Mesenteric fat pad (tissue), 1 donor: ENCODE measurements at places on chromosomes 2 and 18. TPM values are rescaled to one million over a fixed set of nuclear protein-coding genes. Genes with fewer than 3 reads are reported as not detected.

The ERBB4 gene
- total RNA-seq = 0.45 TPM

The ACTR3 gene
- total RNA-seq = 181 TPM

The MRPL53 gene
- total RNA-seq = 102 TPM

The NTSR2 gene
- total RNA-seq = not detected

GRCh38 chr2:157444641-157445040 lies 752 bp upstream of the CYTIP start:
- no peak for DNase-seq

GRCh38 chr2:59413751-59414570 lies 1139.5 kb downstream of the BCL11A start:
- no peak for DNase-seq

DNA sequence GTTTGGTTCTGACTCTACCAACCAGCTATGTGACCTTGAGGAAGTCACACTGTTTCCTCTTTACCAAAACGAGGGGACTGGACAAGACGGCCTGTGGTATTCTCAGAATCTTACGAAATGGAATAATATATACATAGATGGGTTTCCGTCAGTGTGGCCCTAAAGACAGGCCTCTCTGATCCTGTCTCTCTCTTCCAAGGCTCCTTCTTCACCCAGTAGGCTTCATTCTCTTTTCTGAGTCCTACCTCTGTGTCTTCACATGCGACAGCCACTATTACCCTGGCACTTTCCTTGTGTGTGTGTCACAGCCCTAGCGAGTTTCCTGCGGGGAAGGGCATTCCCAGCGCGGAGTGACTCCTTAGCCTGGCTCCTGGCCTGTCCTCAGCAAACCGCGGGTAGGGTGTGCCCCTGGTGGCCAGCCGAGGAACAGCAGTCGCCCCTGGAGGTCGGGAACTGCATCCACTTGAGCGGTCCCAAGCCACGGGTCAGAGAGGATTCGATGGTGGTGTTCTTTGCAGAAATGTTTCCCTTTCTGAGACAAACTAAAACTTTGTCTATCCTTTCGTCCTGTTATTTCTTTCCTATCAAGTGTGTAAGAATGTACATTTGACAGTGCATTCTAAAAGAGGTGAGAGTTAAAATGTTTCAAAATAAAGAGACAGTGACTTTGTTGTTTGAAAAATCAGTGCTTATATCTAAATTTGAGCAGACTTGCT lies 63.3 kb downstream of the RAB31 start:
- DNase-seq = no peak

GRCh38 chr2:88606371-88607030 lies 20.8 kb downstream of the EIF2AK3 start:
- DNase-seq = no peak

DNA sequence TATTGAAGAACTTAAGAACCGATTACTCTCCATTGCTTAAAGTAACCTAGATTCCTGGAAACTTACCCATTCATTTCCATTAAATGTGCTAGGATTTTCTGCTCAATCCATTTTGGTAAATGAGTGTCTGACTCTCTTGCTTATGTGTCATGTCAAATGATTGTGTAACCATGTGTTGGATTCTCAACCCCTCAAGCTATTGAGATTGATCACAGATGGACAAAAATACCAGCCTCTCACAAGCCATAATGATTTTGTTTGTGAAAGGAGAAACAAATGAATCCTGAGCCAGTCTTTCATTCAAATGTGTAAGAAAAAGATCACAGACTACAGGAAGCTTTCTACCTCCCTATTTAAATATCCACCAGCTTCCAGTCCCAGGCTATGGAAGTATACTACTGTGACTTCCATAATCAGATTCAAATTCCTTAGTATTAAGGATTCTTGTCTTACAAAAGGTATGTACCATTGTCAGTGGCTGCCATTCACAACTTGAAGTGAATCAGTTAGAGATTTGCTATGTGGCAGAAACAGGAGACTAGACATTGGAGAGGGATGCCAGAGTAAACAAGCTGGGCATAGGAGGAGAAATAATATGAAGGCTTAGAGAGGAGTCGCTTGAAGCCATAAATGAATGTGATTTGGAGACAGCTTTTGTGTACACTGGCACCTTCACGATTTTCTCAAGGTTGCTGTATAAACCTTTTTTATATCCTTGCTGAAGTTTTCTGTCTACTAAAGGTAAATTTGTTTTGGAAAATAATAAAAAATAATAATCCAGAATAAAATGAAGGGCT lies 498.5 kb upstream of the SETBP1 start:
- no peak for DNase-seq
